ENCODE measurements at places on chromosomes 2 and 18. TPM values are rescaled to one million over a fixed set of nuclear protein-coding genes. Genes with fewer than 3 reads are reported as not detected.

Gene NEU2
- 0.33 TPM for total RNA-seq

DNA sequence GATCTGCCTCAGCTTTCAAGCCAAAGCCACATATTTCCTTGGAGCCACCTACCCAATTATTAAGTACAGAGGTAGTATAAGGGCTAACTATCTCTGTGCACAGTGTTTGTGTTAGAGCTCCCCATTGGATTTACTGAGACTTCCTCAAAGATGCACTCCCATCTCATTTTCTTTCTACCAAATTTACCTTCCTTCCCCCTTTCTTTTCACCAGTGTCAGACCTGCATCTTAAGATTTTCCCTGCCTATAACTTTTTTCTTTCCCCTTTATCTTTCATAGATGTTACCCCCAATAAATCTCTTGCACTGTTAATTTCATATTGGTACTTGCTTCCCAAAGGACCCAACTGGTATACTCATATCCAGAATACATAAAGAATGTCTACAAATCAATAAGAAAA, 5.9 kb upstream of the REL start:
- H3K27me3 ChIP-seq, result no peaks in the 10 kb centered on the region
- DNase-seq, result no peak
- no peaks in the 10 kb centered on the region for H3K4me1 ChIP-seq

DNA sequence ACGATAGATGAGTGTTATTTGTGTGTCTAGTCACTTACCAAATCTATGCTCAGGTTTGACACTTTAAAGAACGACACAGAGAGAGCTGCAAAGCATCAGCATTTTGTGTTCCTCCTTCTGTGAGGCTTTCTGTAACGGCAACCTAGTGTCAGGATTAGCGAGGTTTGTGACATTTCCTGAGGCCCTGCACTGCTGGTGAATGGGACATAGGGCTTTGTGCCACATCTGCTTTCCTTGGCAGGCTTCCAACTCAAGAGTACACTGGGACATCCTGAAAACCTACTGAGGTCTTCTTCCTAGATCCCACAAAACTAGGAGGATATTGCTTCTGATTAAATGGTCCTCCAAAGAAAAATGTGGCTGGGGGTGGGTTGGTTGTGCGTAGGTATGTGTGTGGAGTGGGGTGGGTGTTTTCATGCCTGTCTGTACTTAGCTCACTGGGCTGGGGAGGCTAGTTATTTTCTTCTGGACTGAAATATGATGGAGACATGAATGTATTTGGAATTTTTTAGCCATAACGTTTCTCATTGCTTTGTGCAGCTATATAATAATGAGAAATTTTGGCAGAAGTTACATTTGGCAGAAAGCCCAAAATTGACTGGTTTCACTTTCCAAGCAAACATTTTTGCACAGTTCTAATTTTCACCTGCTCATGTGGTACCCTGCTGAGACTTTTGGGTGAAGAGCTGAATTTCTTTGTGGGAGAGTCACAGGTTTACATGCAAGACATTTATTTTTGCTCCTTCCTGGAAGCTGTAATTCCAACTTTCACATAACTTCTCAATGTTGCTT, 308.4 kb downstream of the XIRP2 start:
- DNase-seq, result no peak
- H3K4me3 ChIP-seq, result no peak overlapping the region
- no peaks in the 10 kb centered on the region for H3K27me3 ChIP-seq
- H3K27ac ChIP-seq, result no peak overlapping the region
- H3K4me1 ChIP-seq, result peaks cover 9% of the 10 kb centered on the region

GRCh38 chr2:74696829-74697228, 42.8 kb downstream of the SEMA4F start:
- H3K27me3 ChIP-seq, result peaks cover 33% of the 10 kb centered on the region
- H3K27ac ChIP-seq, result no peak overlapping the region
- no peak for DNase-seq
- H3K4me3 ChIP-seq, result no peak overlapping the region
- no peaks in the 10 kb centered on the region for H3K4me1 ChIP-seq
- no peaks in the 10 kb centered on the region for H3K36me3 ChIP-seq
